Right lobe of liver (tissue), 6 donors: ENCODE measurements at places on chromosomes 7 and 10.
A peak's percentile ranks its signal among the peaks of the same experiment; 100 is the strongest.

DNA sequence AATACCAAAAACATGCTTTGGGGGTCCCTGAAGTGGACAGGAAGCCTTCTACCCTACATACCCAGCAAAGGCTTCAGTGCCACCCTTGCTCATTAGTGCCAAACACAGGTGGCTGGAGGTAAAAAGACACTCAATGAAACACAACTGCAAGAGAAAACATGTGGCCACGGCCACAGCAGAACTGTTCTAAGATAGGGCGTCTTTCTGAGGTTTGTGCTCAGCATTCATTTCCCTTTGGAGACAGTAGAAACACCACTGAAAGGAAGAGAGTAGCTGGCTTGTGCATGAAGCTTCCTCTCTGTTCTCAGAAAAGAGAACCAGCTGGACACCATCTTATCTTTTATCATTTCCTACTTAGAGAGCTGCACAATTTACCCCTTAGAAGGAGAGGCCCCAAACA is 143.0 kb downstream of the PLXNA4 start:
- no peak overlapping the region for H3K4me3 ChIP-seq
- H3K4me1 ChIP-seq: no peaks in the 10 kb centered on the region
- no peak overlapping the region for H3K27ac ChIP-seq
- H3K27me3 ChIP-seq: no peaks in the 10 kb centered on the region

- no peaks in the 10 kb centered on the region for H3K36me3 ChIP-seq
- H3K4me3 ChIP-seq: peak within 1 kb of the TSS; percentile 16
- no peaks in the 10 kb centered on the region for H3K4me1 ChIP-seq
- no peak within 1 kb of the TSS for H3K27ac ChIP-seq
- DNase-seq: no peak
Observed at GRCh38 chr10:132186488-132187429, at the start of gene DPYSL4. Gene DPYSL4, plus strand, starts transcription at chr10:132186948. Its CDS starts 116 bp downstream, at chr10:132187064.

- H3K36me3 ChIP-seq: no peaks in the 10 kb centered on the region
- H3K27ac ChIP-seq: no peak overlapping the region
- no peaks in the 10 kb centered on the region for H3K27me3 ChIP-seq
- no peak overlapping the region for H3K4me3 ChIP-seq
- H3K4me1 ChIP-seq: no peaks in the 10 kb centered on the region
Observed at GRCh38 chr7:118005026-118005425, 131.8 kb upstream of the CTTNBP2 start.

DNA sequence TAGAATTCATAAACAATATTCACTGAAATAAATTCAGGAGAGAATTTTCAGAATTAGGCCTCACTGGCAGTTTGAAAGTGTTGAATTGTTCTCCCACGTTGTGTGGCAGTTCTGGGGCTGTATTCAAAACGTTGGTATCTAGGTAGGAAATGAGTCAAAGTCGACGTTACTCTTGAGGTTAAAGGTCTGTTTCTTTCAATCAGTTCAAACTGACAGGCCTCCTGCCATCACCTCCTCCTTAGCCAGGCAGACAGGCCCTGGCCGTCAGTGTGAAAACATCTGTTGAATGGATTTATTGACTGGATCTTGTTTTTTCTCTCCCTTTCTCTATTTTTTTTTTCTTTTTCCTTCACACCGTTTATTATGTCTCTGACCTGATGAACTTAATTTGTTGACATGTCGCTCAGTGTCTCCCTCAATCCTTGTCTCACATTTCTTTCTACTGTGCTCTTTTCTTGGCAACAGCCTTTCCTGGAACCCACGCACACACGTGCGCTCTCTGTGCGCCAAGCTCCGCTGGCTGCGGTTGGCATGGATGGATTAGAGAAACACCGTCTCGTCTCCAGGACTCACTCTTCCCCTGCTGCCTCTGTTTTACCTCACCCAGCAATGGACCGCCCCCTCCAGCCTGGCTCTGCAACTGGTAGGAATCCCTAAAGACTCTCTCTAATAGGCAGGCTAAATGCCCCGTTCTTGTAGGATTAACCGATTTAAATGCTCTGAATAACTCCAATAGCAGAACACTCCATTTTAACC is 231.7 kb downstream of the HDAC9 start:
- no peaks in the 10 kb centered on the region for H3K36me3 ChIP-seq
- H3K27ac ChIP-seq: no peak overlapping the region
- no peak for DNase-seq
- H3K27me3 ChIP-seq: no peaks in the 10 kb centered on the region

DNA sequence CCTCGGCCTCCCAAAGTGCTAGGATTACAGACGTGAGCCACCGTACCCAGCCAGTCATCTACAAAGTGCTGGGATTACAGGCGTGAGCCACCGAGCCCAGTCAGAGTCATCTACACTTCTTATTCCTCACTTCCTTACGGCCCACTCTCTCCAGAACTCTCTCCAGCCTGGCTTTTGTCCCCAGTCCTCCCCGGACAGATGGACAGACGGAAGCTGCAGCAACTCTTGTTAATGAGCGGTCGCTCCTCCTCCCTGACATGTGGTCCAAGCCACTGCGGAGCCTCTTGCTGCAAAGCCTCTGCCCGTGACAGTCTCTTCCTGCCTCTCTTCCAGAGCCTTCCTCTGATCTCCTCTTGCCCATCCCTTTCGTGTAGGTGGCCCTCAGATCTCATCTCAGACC is 45.9 kb downstream of the TMEM270 start:
- no peak overlapping the region for H3K27ac ChIP-seq
- H3K27me3 ChIP-seq: no peaks in the 10 kb centered on the region
- H3K36me3 ChIP-seq: no peaks in the 10 kb centered on the region
- DNase-seq: no peak
- H3K4me1 ChIP-seq: no peaks in the 10 kb centered on the region

DNA sequence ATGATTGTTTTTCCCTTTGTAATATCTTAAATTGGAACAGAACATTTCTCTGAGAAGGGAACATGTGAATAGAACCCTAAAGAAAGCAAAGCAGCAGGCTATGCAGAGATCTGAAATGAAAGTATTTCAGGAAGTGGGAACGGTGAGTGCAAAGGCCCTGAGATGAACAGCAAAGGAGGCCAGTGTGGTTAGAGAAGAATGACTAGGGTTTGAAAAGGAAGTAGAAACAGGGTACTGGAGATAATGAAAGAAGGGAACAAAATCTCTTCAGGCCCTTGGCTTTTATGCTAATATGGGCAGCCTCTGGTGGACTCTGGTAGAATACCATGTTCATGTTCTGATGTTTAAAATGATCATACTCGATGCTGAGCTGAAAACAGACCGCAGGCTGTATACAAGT is 22.2 kb downstream of the ARHGAP21 start:
- DNase-seq: no peak
- no peak overlapping the region for H3K4me3 ChIP-seq
- H3K4me1 ChIP-seq: peaks cover 4% of the 10 kb centered on the region
- no peaks in the 10 kb centered on the region for H3K36me3 ChIP-seq
- no peaks in the 10 kb centered on the region for H3K27me3 ChIP-seq
- H3K27ac ChIP-seq: no peak overlapping the region

DNA sequence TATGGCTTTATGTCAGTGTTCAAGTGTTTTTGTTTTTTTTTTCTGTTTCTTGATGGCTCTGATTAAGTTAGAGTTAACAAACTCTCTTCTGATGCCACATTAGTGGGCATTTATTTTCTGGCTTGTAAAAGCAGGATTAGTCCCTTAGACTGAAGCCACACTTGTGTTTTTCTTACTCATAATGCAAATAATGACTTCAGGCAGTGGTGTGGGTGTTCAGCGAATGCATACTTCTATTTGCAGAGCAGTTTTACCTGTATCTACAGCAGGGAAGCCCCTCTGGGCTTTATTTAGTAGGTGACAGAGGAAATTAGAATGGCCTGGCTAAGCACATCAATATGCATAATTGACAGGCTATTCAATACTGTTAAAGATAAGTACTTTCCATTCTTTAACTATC is 79.9 kb downstream of the CNNM2 start:
- H3K4me3 ChIP-seq: no peak overlapping the region
- no peaks in the 10 kb centered on the region for H3K4me1 ChIP-seq
- no peaks in the 10 kb centered on the region for H3K36me3 ChIP-seq

DNA sequence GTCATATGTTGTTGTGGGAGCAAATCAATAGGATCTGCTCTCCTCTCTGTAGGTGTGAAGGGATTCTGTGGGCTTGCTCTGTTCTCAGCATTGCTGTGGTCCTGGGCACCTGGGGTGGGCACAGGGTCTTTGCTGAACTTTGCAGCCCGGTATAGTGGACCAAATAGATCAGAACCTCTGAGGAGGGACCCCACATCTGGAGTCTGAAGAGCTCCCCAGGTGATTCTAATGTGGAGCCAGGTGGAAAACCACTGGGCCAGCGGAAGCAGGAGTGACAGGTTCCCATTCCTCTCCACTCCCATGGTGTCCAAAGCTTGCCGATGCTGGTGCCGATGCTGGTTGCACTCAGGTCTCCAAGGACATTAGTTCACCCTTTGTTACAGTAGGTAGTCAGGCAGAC is 257.2 kb downstream of the GLRX3 start:
- H3K27me3 ChIP-seq: no peaks in the 10 kb centered on the region
- no peak overlapping the region for H3K4me3 ChIP-seq
- no peak overlapping the region for H3K27ac ChIP-seq
- no peaks in the 10 kb centered on the region for H3K4me1 ChIP-seq
- no peaks in the 10 kb centered on the region for H3K36me3 ChIP-seq

DNA sequence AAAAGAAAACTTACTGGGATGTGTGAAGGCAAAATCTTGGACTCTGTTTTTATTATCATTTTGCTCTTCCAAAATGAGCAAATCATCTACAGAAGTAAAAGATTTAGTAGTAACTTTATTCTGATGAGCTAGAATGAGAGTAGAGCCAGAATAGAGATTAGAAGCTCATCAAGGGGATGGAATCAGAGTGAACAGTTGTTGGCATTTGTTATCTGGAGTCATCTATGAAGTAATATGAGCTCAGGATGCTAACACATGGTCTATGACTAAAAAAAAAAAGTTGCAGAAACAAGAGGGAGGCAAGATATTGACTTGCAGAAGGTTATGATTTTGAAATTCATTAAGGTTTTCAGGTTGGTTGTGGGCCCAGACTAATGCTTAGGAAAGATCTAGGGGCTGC is 409.1 kb upstream of the ETV1 start:
- H3K36me3 ChIP-seq: no peaks in the 10 kb centered on the region
- H3K4me3 ChIP-seq: no peak overlapping the region
- no peak overlapping the region for H3K27ac ChIP-seq
- H3K27me3 ChIP-seq: no peaks in the 10 kb centered on the region

GRCh38 chr7:123823898-123824753 is 20.8 kb upstream of the HYAL4 start:
- H3K4me1 ChIP-seq: no peaks in the 10 kb centered on the region
- no peaks in the 10 kb centered on the region for H3K27me3 ChIP-seq
- no peaks in the 10 kb centered on the region for H3K36me3 ChIP-seq
- H3K27ac ChIP-seq: no peak overlapping the region
- no peak overlapping the region for H3K4me3 ChIP-seq

GRCh38 chr10:27481486-27481885 is 22.6 kb upstream of the RAB18 start:
- no peaks in the 10 kb centered on the region for H3K27me3 ChIP-seq
- no peaks in the 10 kb centered on the region for H3K4me1 ChIP-seq
- H3K36me3 ChIP-seq: no peaks in the 10 kb centered on the region

DNA sequence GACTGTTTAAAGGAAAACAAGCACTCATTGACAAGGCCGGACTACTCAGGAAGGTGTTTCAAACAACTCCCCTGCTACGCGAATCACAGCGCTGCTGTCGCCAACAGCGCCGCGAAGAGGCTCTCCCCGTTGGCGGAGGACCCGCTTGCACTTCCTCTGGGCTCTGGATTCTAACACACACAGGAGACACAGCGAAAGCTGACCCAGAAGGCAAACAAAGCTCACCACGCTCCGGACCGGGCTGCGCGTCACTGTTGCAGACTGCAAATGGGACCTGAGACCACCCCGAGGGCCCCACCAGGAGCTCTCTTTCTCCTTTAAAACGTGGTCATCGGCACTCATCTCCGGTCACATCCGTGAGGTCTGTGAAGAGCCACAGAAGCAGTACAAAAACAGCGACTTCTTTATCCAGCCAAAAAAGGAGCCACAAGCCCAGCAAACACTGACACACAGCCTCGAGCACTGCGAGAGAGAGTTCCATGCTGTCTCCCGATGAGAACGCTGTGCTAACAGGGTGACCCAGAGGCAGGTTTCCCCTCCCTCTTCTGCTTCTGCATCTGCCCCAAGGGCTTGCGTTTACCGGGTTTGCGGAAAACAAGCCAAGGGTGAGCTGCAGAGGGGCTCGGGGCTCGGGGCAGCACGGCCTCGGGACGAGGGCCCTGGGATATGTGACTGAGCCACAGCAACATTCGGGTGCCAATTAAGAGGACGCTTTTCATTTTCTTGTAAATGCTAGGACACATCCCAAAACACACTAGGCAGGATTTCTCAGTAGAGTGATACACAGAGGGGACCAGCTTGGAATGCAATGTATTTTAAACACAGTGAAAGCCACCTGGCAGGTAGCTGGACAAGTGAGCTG is 41.3 kb downstream of the AMZ1 start:
- peak; percentile 57 for DNase-seq
- no peaks in the 10 kb centered on the region for H3K4me1 ChIP-seq
- H3K27me3 ChIP-seq: no peaks in the 10 kb centered on the region
